ENCODE measurements at places on chromosomes 6 and 20.

- no peak for DNase-seq
These were observed 139.5 kb upstream of the RNF217 start for GRCh38 chr6:124822721-124823120.

DNA sequence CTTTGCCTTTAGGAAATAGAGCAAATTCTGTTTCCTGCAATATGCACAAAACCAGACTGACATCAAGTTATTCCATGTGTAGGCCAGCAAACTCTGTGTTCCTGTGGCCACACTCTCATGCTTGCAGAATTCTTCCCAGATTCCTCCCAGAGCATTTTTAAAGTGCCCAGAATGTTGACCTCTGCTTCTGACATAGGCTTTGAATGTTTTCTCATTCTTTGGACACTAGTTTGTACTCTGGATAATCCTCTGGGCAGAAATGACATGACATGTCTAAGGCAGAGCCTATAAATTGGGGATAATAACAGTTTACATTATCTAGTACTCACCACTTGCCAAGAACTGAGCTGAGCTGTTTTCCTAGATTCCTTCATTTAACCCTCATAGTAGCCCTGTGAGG, 9.2 kb upstream of the EFHC1 start:
- no peak for DNase-seq

GRCh38 chr6:56757588-56757984, 114.9 kb upstream of the DST start:
- no peak for DNase-seq

GRCh38 chr6:8627085-8627861, 191.9 kb upstream of the SLC35B3 start:
- DNase-seq, result peak; percentile 38

- no peak for DNase-seq
These were observed 78.5 kb upstream of the SIRPA start for GRCh38 chr20:1816384-1817381.

- no peak for DNase-seq
These were observed 532.9 kb downstream of the CDH26 start for GRCh38 chr20:60491051-60491581.

Measured in kidney epithelial cell (primary cell).